CD4-positive, alpha-beta T cell treated with Interleukin-6 for 4 hours (primary cell): ENCODE measurements at places on chromosomes 12 and 14.

DNA sequence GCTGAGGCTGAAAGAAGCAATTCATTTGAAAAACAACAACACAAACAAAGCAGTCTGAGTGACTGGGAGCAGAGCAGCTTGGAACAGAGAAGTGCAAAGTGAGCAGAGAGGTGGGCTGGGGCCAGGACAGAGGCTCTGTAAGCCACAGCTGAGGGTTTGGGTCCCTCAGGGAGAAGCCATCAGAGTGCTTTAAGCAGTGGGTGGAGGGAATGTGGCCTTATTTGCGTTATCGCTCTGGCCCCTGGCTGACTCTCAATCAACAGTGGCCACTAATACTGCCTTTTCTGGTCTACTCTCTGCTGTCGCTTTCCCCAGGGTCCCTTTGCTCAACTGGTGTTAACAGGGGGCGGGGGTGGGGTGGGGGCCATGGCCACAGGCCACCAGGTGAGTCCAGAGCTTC is 44.2 kb downstream of the IRF2BPL start:
- no peak for DNase-seq

- DNase-seq, result no peak
Observed at GRCh38 chr14:95697764-95698163, 11.5 kb downstream of the TCL1B start.

DNA sequence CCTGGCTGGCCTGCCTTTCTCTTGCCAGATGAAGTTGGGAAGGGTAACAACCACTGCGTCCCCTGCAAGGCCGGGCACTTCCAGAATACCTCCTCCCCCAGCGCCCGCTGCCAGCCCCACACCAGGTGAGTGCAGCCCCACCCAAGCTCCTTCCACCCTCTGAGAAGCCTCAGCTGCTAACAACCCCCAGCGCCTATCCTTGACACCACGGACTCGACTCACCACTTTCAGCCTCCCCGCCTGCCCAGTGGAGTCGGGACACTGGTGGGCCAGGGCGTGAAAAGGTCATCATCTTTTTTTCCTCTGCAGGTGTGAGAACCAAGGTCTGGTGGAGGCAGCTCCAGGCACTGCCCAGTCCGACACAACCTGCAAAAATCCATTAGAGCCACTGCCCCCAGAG is 2.1 kb downstream of the LTBR start:
- DNase-seq, result no peak

GRCh38 chr14:91870001-91870400 is 2.7 kb upstream of the TC2N start:
- peak; percentile 87 for DNase-seq

DNA sequence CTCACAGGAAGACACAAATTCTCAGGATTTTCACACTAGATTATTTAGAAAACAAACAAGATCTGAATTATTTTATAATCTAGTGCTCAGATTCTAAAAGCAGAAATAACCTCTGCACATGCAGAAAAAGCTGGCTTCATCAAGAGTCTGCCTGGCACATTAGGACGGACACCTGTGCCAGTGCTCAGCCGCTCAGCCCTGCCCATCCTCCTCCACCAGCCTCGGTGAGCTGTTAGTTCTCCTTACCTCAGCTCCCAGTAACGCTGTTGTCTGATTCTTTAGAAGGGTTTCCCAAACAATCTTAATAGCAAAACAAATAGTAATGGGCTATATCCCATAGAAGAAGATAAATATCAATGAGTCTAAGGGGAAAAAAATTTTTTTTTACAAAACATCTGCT is 27.7 kb downstream of the DUSP16 start:
- DNase-seq, result no peak

DNA sequence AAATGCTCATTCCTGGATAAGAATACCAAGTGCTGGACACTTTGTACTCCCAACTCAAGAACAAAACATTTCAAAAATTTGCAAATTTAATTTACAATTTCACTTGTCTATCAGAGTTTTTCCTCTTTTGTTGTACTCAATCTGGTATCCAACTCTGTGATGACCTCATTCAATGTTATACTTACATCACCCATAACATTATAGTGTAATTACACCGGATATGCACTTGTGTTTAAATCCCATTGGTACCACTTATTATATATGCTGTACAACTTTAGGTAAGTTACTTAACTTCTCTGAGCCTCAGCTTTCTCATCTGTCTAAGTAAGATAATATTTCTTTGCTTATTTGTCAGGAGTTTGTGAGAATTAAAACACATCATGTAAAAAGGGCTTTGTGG is 76.6 kb upstream of the KCNJ8 start:
- no peak for DNase-seq

DNA sequence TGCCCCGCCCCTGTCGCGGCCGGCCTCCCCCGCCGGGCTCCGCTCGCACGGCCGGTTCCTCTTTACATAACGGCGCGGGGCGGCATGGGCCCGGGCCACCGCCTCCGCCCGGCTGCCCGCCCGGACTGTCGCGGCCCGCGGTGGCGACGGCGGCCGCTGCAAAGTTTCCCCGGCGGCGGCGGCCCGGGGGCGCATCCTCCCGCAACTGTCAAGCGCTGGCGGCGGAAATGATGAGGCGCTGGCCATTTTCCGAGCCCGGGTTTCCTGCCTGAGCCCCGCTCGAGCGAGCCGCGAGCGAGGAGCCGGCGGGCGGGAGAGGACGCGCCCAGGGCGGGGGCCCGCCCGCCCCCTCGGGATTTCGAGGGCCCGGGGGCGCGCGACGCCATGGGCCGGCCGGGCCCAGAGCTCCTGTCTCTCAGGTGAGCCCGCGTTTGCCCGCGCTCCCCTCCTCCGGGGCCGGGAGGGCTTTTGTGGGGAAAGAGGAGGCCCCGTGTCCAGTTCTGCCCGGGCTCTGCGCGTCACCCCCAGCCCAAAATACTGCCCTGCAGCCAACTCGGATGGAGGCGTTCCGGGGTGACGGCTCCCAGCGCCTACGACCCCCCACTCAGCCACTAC is at the start of gene SH2B3:
TSS of gene SH2B3 (plus strand) at position 65 of the 615 bp plus-strand sequence. CDS start 12,223 bp downstream, outside the sequence.
- peak; percentile 83 for DNase-seq

DNA sequence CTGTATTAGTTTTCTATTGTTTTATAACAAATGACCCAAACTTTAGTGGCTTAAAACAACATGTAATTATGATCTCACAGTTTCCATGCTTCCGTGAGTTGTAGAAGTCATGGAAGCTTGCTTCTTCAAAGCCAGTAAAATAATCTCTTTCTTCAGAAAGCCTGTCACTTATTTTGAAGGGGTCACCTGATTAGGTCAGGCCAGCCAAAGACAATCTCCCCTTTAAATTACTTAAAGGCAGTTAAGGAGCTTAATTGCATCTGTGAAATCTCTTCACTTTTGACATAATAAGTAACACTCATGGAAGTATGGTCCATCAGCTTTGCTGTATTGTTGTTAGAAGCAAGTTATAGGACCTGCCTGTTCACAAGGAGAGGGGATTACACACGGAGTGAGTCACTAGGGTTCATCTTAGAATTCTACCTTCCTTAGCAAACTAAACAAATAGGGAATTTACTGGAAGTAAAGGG is 89.8 kb downstream of the FAR2 start:
- no peak for DNase-seq

DNA sequence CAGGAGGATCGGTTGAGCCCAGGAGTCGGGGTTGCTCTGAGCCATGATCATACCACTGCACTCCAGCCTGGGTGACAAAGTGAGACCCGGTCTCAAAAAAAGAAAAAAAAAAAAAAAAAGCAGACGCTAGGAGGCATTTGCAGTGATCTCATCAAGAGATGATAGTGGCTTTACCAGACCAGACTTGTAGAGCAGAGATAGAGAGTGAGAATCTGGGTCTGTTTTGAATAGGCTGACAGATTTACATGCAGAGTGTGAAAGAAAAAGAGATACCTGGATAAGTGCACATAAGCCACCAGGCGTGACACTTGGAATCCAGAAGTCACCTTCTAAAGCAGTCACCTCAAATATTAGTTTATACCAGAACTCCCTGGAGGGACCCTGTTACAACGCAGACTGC is 21.1 kb upstream of the FLRT2 start:
- no peak for DNase-seq

- no peak for DNase-seq
Observed at GRCh38 chr14:101506211-101506925, 54.9 kb upstream of the DIO3 start.

GRCh38 chr14:97276573-97276972 is 479.4 kb downstream of the VRK1 start:
- peak; percentile 49 for DNase-seq

DNA sequence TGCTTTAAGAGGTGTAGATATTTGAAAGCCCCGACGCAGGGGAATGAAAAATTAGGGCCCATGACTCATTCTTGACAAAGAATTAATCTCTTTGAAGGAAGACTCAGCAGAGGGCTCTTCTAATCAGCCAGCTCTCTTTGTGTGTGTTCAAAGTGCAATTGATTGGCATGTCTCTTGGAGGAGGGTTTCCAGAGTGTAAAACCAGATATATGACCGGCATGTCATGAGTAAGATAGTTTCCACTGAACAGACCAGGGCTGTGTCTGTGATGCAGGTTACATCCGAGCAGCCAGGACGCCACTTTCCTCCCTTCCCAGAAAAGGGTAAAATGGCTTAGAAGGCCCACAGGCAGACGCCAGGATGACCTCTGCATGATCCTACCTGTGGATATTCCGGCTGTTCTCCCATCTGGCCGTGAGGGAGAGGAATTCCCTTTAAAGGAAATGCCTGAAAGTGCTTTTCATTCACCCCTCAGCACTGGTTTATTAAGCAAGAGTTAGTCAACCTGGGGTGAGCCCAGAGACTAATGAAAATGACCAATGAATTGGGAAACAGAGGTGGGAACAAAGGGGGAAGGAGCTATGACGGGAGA is 7.2 kb upstream of the KRT75 start:
- DNase-seq, result no peak

DNA sequence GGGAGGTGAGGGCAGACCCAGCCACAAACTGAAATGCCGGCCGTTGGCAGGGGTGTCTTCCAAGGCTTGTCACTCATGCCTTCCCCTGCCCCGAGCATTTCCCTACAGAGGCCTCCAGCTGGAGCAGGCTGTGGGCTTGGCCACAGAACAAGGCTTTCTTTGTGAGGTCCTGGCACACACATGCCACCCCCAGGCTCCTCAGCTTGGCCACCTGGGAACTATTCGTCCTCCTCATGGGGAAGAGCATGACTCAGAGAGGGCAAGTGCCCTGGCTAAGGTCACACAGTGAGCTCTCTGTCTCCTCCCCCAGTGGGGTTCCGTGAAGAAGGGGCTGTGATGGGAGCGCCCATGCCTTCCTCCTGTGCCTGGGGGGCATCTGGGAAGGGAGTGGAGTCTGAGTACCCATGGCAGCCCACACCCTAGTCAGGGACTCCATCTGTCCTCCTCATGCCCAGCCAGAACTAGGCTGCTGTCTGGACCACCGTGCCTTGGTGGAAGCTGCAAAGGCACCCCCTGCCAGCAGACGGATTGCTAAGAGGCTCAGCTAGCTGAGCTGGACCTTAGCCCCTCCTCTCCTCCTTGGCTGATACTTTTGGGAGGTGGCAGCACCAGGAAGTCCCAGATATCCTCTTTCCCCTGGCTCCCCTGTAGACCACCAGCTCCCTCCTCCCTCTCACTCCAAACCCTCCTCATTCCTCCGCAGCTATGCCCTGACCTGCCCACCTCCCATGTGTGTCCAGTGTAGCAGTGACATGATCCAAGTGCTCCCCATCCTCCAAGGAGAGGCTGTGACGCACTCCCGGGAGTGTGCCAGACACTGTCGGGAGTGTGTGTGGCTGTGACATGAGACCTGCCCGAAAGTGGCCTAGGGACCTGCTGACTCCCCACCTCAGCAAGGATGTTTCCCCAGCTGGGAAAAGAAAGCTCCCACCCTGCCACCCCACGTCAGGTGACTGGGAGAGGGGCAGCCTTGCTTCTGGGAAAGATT is 21.4 kb downstream of the ABCB9 start:
- no peak for DNase-seq

- peak; percentile 80 for DNase-seq
Observed at GRCh38 chr12:57001448-57001906, 4.9 kb downstream of the ZBTB39 start.

DNA sequence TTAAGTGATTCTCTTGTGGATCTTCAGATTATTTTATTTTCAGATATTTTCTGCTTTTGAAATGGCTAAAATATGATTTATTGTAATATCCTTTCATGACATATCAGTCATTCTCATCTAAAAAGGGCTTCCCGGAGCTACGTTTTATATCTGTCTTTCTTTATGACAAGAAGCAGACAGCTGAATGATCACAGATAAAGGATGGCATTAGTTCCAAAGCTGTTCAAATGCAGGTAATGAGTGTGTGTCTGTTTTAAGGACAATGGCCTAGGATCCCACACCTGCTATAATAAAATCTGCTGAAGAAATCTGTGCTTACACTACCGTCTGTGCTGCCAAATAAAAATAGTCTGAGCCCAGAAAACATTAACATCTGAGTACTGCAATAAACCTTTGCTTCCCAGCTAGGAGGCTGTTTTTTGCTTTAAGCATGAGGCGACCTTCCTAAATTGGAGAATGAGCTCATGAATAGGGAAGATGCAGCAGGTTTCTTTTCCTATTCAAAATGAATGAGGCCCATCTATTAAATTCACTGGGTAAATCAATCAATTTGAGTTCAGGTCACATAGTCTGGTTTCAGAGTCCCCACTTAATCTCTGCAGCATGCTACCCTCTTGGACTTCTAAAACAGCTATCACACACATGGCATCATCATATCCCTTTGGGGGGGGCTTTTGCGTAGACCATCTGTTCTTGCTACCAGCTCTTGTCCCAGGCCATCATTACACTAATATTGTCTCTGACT is 498.5 kb downstream of the NELL2 start:
- no peak for DNase-seq

GRCh38 chr14:35201066-35201465 is 78.7 kb downstream of the PRORP start:
- peak; percentile 26 for DNase-seq

DNA sequence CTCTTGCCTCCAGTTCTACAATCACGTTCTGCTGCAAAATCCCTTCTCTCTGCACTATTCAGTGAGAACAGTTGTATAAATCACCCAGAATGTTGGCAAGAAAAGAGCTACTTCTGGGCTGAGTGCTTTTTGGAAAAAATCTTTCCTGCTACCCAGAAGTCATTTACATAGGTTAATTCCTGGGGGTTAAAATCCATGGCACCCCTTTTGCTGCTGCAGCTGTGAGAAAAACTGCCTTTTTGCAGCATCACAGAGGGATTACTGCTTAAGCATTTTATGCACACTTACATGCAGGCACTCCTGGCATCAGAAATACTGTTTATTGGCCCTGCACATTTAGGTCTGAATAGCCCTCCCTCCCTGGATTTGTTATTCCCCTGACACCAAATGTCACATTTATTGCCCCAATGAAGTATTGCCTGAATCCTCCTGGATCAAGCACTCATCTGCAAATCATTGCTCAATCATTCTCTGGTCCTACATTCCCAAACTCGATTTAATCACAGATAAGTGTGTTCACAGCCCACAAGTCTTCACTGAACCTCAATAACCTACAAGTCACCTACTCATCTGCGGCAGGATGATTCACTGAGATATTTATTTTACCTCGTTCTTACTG is 43.1 kb upstream of the CCDC196 start:
- DNase-seq, result no peak

GRCh38 chr12:27667540-27667939 is 28.7 kb upstream of the REP15 start:
- DNase-seq, result no peak
